ENCODE measurements at places on chromosomes 11 and 22.

DNA sequence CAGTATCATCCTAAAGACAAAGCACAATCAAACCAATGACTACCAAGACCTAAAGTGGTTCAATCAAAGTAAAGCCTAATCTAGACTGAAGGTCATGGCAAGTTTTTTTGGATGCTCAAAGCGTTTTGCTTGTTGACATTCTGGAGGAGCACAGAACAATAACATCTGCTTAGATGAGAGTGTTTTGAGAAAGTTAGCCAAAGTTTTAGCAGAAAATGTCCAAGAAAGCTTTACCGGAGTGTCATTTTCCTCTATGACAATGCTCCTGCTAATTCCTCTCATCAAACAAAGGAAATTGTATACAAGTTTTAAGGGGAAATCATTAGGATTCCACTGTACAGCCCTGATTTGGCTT lies 256.9 kb upstream of the FAT3 start:
- no peak for DNase-seq

GRCh38 chr11:70734911-70735310 lies 336.6 kb downstream of the CTTN start:
- no peak for DNase-seq

DNA sequence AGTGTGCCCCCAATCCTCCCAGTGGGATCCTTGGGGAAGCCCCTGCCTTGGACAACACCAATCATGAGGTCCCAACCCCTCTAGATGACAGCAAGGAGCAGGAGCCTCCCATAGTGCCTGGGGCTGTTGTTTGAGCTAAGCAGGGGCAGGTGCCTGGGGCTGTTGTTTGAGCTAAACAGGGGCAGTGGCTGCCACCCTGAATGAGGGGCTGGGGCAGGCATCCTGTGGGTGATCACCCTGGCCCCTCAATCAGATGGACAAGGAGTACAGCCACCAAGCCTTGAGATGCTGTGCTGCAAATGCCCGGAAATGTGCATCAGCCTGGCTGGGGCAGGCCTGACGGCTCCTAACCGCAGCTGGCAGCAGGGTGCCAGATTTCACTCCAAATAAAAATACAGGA lies 66.7 kb downstream of the MYEOV start:
- DNase-seq: no peak

DNA sequence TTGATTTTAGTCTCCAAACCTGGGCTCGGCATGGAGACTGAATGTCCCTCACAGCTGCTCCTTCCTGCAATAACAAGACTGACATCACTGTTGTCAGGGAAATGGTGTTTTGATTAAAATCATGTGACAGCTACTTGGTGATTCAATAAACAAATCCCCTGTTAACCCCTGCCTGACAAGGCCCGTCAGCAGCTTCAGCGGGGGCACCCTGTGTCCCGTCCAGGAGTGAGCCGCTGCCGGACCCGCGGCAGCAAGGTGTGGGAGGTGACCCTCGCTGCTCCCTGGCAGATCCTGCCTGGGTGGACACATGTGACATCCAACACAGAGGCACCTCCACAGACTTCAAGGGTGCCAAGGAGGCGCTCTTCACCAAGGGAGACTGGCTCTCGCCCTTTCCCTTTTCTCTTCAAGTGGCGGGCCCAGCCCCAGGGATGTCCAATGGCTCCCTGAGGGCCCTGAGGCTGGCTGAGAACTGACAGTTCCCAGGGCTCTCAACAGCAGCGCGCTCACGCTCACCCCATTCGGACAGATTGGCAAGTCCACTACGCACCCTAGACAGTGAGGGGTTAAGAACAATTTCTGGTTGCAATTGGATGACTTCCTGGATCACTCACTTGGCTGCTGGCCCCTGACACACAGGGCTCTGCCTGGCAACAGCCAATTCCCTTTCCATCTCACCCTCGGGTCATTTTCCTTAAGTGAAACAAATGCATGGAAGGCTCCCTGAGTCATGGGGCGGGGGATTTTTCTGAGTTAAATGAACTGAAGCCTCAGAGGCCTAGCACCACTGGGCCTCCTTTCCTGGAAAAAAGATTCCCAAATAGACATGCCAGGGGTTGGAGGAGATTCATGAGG lies 30.7 kb downstream of the PPP2R1B start:
- no peak for DNase-seq

GRCh38 chr11:35734669-35735410 lies 72.3 kb downstream of the TRIM44 start:
- no peak for DNase-seq

DNA sequence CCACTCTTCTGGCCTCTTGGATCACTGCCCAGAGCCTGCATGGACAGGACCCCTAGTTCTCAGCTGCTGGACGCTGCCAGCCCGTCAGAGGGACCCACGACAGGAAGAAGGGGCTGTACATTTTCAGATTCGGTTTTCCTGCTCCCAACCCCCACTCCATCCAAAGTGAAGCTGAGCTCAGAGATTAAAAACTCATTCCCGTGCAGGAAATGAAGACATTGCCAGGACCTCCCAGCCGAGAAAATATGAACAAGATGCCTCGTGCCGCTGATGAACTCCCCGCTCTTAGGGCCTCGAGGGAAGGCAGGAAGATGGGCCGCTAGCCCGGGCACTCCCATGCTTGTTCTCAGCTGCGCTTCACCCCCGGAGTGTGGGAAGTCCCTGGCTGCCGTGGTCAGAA lies 36.1 kb downstream of the RPUSD4 start:
- DNase-seq: no peak

All from activated CD4-positive, alpha-beta T cell treated with anti-CD3 and anti-CD28 coated beads, Interleukin-2, Interleukin-6, amounts not matched to agents 100 ng/mL and 50 ng/mL, durations not matched to agents 16 hours and 8 hours (primary cell).